ENCODE measurements at places on chromosomes 13 and 19. TPM values are rescaled to one million over a fixed set of nuclear protein-coding genes. Genes with fewer than 3 reads are reported as not detected.

GRCh38 chr19:23817519-23817918, 58.8 kb upstream of the ZNF681 start:
- DNase-seq: no peak

The MEIOSIN gene
- total RNA-seq: not detected

The CCNE1 gene
- 39.6 TPM for total RNA-seq

GRCh38 chr19:46529622-46530451, 34.2 kb upstream of the PNMA8B start:
- peak; percentile 57 for DNase-seq

- DNase-seq: no peak
Observed at GRCh38 chr13:110272227-110272626, 34.7 kb downstream of the COL4A1 start.

The UBE2L5 gene
- total RNA-seq: not detected

Measured in activated T-helper 2 cell treated with anti-CD3 and anti-CD28 coated beads, Interferon-gamma antibody, Interleukin-2, Interleukin-4, amounts not matched to agents 10 μg/mL and 5 μg/mL and 100 μg/mL, durations not matched to agents 14 hours and 24 hours and 36 hours (primary cell).